ENCODE measurements at places on chromosomes 6 and 20.

DNA sequence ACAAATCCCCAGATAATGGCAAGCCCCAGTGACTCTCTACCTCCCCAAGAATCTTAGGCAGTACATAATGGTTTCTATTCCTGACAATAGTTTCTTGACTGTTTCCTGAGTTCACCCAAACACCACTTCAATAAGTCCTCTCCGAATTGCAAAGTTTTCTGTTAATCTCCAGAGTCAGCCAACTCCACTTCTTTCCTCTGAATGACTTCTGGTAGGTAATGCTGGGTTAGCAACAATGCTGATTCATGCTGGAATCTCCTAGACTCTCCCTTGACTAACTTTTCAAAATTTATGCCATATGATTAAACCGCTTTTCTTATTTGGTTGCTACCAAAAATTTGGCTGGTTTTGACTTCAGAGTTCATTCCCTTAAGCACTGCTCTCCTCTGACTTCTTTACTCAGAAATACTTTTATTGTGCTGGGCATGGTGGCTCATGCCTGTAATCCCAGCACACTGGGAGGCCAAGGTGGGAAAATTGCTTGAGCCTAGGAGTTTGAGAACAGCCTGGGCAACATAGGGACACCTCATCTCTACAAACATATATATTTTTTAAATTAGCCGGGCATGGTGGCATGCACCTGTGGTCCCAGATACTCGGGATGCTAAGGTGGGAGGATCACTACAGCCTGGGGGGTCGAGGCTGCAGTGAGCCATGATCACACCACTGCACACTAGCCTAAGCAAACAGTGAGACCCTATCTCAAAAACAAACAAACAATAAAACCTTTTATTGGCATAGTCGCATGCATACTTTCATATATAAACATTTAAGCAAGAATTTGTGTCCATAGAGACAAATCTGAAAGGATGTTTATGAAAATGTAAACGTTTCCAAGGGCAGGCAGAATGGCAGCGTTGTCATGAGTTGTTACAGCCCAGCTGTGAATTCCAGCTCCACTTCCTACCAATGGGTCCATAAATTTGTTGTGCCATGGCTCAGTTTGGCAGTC is 249.3 kb upstream of the PLN start:
- DNase-seq: no peak

DNA sequence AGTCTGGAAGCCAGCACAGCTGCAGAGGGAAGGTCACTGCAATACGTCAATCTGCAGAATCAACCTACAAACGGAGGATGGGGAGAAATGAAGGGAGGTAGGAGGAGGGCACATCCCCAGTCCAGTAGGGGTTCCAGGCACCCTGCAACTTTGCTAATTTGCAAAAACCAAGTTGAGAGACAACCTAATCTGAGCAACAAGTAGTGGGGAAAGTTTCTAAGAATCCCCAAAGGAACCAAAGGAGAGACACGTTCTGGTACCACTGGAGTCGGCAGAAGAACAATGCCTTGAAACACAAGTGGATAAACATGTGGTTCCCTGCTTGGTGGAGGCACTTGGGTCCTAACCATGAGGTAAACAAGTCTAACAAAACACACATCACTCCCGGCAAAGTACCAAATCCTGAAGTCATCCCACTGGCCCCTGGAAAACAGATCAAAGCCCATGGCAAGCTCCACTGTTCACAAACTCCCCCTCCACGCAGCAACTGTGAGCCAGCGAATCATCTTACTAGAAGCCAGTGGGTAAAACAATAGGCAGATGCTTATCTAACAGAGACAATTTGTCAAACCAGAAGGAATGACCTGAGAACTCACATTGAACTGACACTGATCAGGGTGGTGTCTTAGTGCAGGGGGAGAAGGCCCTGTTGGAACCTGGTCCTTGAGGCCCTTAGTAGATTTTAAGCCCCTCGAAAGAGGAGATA is 4.7 kb downstream of the MRPS18A start:
- DNase-seq: no peak

- no peak for DNase-seq
These were observed 18.9 kb upstream of the ADGRF5 start for GRCh38 chr6:46940433-46941226.

DNA sequence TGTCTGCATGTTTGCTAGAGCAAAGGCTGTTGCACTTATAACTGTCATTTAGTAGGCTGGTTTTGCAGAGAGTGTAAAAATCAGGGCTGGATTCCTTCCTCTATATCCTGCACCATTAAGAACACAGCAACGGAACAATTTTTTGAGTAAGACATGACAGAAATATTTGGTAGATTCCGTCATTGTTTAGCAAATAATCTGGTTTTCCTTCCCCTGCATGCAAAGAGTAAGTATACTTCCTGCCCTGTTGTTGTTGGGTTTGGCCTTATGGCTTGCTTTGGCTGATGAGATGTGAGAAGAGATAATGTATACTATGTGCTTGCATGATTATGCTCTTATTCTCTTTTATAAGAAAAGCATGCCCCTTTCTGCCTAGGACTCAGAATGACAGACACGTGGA is 23.8 kb downstream of the MANEA start:
- DNase-seq: no peak

DNA sequence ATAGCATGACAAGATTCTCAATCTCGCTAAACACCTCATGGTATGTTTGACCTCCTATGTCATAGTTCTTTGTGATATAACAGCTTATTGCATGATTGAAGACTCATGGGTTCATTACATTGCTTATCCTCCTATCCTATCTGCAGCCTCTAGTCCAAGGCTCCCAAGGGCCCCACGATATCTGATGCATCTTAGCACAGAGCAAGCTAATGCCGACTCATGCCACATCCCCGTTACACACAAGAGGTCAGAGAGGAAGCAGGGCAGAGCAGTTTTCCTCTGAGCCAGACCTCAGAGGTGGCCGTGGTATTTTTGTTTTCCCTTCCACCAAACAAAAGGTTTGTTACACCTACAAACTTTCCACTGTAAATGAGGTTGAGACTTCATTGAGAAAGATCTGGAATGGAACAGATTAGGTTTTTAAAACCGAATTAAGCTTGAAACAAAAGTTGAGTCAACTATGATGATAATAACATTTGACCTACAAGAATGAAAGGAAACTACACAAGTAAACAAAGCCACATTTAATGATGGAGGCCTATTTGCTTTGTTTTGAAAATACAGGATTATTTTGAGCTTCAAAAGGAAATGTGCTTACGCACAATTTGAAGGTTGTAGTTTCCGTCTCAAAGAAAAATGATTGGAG is 133.9 kb upstream of the MYLIP start:
- no peak for DNase-seq

DNA sequence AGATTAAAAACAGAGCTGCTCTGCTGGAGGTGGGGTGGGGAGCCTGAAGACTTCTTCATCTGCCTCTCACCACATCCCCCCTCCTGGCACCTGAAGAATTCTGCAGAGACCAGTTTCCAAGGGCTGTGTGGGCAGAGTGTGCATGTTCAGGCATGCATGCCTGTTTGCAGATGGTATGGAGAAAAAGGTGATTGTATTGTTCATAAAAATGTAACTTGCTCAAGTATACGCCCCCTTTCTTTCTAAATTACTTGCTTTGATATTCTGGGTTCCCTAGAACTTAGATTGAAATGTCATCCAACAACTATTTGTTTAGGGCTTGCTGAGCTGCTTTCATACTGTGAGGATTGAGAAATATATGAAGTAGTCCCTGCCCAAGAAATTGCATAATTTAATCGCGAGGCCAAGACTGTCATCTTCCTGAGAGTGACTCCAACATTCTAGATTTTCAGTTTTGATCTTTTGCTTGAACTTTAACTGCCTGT is 83.6 kb downstream of the LCA5 start:
- DNase-seq: no peak
